ENCODE measurements at places on chromosomes 5 and 9.

DNA sequence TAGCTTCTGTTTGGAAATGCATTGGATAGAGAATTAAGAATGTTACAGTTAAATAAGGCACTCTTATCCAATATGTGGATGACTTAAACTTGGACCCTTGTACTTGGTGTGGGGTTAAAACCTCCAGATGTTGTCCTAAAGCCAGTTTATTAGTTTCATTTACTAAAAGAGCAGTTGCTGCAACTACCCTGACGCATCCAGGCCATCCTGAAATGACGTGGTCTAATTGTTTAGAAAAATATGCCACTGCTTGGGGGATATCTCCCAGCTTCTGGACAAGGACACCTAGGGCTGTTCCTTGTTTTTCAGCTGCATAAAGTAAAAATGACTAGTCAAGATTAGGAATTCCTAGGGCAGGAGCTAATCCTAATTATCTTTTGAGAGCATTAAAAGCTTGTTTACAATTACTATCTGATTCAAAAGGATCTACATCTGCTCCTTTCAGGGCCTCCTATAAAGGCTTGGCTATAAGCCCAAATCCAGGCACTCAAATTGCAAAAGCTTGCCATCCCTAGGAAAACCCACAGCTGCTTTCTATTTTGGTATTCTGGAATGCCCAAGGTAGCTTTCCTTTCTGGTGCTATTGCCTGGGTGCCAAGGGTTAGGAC lies 45.7 kb upstream of the SLCO4C1 start:
- no peak for DNase-seq

- DNase-seq = no peak
Observed at GRCh38 chr9:136100700-136101614, 5.9 kb upstream of the NACC2 start.

DNA sequence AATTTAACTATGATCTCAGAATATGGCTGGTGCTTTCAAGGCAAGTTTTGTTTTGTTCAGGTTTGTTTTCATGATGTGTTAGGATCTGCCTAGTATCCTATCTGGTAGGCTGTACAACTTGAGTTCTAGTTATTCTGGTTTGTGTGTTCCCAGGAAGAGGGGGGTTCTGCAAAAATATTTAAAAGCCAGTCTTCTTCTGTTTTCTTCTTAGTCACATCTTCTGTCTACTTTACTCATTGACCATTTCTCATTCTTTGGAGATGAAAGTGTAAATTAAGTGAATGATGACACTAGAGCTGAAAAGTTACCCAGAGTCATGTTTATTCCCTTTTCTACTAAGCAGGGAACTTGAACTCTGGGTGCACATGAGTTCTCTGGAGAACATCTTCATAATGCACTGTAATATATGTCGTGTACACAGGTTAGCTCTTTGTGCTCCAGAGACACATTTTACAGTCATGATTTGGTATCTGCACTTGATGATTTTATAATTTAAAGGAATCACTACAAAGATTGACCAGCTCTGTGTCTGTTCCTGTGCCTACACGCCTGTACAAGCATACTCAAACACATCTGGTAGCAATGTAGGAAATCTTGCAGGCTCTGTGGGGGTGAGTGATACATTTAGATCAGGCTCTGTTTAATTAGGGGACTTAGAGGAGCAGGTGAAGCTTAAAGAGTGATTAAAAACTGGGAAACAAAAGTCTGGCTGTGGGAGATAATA lies 5.0 kb downstream of the SMAD5 start:
- DNase-seq = no peak

DNA sequence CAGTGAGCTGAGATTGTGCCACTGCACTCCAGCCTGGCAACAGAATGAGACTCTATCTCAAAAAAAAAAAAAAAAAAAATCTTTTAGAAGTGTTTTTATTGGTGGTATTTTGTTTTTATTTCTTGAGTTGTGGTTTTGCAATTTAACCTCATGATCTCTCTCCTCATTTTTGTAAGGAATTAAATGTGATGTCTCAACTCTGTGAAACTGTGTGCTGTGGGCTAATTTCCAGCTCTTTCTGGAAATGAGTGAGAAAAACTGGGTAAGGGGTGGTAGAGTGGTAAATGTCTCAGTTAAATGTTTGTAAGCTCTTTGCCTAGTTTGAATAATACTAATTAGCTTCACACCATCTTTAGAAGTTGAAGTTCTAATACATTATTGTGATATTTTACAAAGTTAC lies 29.0 kb downstream of the ACO1 start:
- no peak for DNase-seq

GRCh38 chr5:74184649-74185048 lies 455.9 kb downstream of the ENC1 start:
- DNase-seq = no peak

DNA sequence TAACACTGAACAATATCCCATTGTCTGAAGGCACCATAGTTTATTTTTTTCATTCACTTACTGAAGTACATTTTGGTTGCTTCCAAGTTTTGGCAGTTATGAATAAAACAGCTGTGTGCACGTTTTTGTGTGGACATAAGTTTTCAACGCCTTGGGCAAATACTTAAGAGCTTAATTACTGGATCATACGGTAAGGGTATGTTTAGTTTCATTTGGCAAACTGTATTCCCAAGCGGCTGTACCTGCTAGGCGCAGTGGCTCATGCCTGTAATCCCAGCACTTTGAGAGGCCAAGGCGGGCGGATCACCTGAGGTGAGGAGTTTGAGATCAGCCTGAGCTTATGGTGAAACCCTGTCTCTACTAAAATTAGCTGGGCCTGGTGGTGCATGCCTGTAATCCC lies 63.7 kb upstream of the FAM120A start:
- DNase-seq = no peak

- DNase-seq = no peak
Observed at GRCh38 chr5:79513308-79513703, 628 bp downstream of the HOMER1 start.

DNA sequence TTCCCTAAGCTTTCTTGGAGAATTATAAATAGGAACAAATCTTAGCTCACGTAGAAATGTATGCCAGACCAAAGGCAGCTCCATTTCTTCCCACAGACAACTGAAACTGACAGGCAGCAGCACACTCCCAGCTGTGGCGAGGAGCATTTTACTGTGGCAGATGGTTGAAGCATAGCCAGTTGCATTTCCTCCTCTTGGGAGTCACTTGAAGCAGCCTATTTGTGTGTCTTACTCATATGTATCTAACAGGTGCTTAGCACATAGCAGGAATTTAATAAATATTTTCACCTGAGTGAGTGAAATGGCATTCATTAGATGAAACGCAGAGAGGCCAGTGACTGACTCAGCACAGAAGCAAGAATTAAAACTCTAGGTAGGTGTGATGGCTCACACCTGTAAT lies 12.3 kb upstream of the MTMR12 start:
- peak; percentile 59 for DNase-seq

- DNase-seq = no peak
Observed at GRCh38 chr5:103475629-103476240, 86.9 kb downstream of the NUDT12 start.

GRCh38 chr5:136086783-136087566 lies 45.7 kb upstream of the SMAD5 start:
- DNase-seq = no peak

DNA sequence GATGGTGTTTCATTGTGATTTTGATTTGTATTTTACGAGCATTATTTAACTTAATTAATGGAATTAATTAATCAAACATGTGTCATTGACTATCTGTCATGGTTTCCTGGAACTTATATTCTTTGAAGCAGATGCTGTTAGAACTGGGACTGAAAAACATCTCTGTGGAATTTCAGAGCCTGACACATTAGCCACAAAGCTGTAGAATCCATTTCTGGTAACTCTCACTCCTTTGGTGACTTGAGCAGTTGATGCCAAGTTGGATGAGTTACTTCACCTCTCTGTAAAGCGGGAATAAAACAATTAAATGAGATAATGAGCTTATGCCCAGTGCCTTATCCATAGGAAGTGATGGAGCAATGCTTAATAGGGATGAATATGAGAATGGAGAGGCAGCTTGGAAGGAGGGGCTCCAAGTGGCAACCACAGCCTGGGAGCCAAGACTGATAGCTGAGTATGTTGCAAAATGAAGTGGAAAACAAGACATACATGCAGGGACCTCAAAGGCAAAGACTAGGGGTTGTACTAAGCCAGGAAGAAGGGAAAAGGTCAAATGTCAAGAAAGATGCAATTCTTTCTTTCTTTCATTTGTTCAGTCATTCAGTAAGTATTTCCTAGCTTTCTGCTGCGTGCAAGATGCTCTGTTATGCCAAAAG lies 23.1 kb upstream of the ADRA1B start:
- no peak for DNase-seq

DNA sequence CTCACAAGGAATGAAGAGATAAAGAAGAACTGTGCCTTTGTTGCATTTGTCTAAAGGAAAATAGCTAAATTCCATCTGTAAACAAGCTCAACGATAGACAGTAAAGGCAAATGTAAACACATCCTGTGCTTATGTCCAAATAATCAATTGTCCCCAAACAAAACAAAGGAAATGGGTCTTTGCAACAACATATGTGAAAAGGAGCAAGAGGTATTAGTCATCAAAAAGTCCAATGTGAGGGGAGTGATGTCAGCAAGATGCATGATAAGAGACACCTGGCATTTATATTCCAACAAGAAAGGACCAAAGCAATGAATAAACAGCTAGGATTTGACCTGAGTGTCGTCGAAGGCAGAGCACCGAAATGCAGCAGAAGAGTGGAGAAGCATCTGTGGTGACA lies 209.1 kb downstream of the ASTN2 start:
- no peak for DNase-seq

DNA sequence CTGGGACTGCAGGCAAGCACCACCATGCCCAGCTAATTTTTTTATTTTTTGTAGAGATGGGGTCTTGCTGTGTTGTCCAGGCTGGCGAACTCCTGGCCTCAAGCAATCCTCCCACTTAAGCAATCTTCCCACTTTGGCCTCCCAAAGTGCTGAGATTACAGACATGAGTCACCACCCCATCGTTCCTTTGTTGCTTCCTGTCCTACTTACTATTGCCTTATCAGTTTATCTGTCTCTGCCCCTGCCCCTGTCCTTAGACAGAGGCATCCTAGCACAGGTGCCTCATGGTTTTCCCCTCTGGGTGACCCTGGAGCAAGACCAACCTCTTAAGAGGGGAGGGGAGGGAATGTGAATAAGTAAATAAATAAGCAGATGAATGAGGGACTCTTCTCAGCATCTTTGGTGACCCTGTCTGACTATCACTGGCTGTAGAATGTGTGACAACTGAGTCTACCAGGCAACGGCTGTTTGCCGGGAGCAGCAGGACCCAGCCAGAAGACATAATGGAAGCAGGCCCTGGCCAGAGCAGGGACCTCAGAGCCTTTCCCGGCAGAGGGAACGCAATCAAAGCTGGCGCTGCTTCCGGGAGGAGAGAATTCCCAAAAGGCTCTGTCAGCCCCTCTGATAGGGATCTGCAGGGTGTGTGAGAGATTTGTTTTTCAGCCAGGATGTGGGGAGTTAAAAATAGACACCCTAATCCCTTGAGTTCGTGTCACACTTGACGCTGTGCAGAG lies 43.8 kb upstream of the DAB2IP start:
- DNase-seq = no peak

DNA sequence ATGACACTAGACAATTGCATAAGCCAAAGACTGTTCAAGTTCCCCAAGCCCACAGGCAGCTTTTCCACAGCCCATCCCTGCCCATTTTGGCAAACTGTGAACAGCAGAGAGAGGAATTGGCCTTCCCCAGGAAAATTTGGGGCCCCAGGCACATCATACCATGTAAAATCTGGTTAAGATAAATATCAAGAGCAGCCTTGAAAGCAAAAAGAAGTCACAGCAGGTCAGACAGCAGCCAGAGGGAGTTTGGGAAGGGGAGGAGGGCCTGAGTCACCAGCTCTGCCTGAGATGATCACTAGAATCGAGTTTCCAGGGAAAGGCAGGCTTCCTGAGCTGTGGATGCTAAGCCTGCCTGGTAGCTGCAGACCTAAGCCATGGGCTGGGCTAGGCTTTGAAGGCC lies 179.2 kb downstream of the RFK start:
- peak; percentile 24 for DNase-seq

DNA sequence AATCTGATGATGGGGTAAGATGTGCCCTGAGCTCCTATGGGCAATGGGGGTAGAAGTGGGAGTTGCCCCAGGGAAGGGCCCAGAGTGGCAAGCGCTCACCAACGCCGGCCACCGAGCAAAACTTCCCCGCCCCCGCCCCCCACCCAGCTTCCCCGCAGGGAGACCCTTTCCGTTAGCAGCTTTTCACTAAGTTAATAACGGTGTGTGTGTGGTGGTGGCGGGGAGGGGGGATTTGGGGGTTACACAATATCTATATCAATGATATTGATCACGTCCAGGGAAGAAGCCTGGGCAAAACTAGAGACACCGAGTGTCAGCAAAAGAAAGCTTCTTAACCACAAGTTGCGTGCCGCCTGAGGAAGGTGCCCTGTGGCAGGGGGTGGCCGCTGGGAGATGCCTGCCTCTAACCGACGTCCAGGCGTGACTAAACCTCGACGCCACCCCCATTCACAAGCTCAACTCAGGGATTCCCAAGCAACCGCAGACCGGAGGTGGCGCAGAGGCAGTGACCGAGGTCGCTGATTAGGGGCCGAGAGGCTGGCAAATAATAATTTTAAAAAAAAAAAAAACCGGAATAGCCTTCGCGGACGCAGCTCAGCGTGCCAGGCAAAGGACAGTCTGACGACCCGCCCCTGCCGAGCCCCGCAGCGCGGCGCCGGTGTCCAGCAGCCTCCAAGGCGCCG lies 222.6 kb downstream of the MEF2C start:
- DNase-seq = peak; percentile 36

DNA sequence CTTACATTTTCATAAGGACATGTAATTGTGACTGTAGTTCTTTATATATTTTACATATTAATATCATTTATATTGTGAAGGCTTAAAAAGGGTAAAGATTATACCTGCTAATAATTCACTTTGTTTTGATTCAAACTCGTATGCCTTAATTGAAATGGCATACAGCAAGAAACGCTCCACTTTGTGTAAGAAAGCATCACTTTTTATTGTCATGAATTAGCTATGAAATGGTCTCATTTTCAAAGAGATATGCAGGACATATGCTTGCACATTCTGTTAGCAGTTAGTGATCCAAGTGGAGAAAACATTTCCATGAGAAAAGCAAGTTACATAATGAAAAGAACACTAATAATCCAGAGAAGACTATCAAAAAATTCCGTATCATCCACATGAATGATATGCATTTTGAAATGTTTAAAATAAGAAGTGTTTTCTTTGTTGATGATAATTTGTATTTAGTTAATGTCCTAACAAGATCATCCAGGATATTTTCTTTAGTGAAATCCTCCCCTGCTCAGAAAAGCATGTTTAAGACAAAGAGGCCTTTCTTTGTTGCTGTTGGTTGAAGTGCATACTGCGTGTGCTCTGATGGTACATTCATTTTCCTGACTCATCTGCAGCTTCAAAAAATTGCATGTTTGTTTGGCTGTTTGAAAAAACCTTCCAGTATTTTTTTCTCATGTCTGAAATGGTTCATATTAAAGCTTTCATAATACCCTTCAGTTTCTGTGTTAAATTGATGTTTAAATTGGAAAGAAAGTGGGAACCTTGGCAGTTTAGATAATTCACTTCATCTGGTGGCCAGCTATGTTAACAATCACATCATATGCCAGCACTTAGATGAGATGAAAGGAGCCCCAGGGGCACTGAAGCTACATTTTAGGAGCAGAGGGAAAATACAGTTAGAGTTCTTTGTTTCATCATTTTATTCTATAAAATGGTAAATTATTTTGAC lies 242.2 kb downstream of the CSNK1G3 start:
- DNase-seq = no peak

- no peak for DNase-seq
Observed at GRCh38 chr9:28135549-28135948, 562.3 kb upstream of the C9orf72 start.

- DNase-seq = no peak
Observed at GRCh38 chr9:33105959-33106358, 29.5 kb upstream of the SMU1 start.
